RWPE1 (cell line): ENCODE measurements at places on chromosomes 16 and 17.

- no peak for DNase-seq
Measured at GRCh38 chr16:72554935-72555334, 383.0 kb upstream of the PMFBP1 start.

GRCh38 chr17:76527430-76528111 lies 9.9 kb downstream of the CYGB start:
- DNase-seq = no peak

DNA sequence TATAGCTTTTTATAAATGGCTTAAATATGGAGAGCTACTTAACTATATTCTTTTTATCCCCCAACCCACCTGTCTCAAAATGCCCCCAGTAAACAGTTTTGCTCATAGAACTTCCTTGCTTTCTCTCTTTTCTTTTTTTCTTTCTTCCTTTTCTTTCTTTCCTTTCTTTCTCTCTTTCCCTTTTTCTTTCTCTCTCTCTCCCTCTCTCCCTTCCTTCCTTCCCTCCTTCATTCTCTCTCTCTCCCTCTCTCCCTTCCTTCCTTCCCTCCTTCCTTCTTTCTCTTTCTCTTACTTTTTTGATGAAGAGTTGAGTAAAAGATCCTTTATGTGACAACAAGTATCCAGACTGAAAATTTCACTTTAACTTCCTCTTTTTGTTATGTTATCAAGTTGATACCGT lies 48.2 kb downstream of the KCNJ2 start:
- DNase-seq = no peak

DNA sequence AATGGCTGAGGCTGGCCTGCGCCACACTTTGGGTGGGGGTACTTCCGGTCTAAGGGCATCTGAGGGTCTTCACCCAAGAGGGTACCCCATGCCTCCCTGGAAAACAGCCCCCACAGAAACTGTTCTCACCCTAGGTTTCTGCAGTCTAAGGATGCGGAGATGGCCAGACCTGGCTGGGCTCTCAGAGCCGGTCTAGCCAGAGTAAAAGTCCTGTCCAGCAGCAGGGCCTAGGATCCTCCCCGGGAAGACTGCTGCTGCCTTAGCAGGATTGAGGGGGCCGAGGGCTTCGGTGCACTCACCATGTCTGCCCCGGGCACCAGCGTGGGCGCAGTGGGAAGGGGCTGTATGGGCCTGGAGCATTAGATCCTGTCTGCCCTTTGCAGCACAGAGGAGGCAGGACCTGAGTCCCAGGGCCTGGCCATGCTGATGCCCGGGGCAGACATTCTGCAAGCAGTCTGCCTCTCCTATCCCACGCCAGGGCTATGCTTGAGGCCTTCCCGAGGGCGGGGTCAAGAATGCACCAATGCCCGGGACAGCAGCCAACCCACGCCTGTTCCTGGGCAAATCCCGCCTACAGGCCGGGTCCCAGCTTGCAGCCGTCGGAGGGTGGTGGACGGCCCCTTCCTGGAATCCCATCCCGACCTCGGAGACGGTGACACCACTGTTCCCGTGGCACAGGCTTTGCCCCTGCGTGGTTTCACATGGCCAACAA lies 54.7 kb downstream of the CBFA2T3 start:
- peak; percentile 75 for DNase-seq

GRCh38 chr17:29066047-29066446 lies 23.1 kb downstream of the PIPOX start:
- no peak for DNase-seq

DNA sequence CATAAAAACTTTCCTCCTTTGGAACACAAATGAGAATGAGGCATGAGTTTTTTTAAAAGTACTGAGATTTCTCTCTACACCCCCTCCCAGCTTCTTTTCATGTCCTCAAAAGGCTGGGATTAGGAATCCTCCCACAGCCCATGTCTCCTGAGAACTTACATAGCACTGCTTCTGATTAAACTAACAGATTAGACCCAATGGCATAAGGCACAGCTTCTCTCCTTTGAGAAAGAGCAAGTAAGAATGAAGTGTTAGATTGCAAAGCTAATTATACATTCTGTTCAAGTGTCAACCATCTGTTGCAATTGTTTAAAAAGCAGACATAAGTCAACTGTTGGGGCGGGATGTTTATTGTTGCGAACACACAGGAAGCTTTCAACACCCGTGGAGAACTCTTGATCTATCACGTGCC lies 715.1 kb downstream of the CDH11 start:
- no peak for DNase-seq

GRCh38 chr17:37742762-37743611 lies 1.9 kb downstream of the HNF1B start:
- no peak for DNase-seq

DNA sequence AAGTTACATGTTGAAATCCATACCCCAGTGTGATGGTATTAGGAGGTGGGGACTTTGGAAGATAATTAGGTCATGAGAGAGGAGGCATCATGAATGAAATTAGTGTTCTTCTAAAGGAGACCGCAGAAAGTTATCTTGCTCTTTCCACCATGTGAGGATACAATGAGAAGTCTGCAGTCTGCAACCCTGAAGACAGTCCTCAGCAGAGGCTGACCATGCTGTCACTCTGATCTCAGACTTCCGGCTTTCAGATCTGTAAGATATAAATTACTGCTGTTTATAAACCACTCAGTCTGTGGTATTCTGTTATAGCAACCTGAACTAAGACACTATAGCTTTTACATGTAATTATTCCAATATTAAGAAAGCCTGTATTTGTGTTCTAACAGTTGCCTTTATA lies 116.7 kb upstream of the CES5A start:
- DNase-seq = no peak

GRCh38 chr17:46180892-46181274 lies 12.3 kb downstream of the KANSL1 start:
- DNase-seq = no peak

DNA sequence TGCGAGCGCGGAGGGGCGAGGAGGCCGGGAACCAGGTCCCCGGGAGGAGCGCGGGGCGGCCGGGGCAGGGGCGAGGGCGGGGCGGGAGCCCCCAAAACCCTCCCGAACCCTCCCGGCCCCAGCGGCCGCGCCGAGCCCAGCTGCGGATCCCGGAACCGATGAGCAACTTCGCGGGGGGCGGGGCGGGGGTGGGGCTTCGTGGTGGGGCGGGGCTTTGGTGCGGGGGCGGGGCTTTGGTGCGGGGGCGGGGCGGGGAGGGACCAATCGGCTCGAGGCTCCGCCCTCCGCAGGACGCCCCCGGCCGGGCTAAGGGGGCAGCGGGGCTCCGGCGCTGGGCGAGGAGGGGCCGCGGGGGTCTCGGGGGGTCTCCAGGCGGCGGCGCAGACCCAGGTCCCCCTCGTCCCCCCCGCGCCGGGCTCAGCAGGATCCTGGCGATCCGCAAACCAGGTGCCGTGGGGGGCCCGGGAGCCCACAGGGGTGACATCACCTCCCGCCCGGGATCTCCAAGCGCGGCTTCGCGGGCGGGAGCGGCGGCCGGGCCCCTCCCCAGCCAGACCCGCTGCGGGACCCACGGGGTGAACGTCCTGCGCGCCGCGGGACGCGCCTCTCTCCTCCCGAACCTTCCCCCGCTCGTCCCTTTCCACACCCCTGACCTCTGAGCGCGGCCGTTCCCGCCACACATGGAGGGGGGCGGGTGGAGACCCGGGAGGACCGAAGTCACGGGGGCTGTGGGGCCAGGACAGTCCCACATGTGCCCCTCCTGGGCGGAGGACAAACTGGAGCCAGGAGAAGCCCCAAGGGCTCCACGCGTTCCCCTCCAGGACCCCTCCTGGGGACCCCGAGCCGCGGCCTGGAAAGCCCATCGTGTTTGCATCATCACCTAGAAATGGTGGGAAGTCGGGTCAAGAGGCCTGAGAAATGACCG lies at the start of gene ABR:
Gene ABR, minus strand, starts transcription at position 164 of the 925 bp plus-strand sequence. CDS start 254 bp downstream, outside the sequence.
- peak; percentile 36 for DNase-seq

DNA sequence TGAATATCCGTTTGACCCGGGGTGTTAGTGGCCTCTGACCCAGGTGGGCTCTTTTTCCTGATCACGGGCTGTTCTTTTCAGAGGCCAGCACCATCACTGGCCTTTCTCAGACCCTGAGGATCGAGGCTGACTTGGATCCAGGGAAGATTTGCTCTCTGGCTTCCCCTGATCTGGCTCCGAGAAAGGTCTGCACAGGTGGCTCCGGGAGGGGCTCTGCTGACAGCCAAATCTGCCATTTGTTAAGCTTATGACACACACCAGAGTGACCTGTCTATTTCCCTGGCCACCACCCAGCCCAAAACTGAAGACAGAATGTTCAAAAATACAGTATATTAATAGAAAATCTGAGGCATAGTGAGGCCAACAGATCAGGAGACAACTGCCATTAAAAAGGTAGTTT lies 221.8 kb upstream of the TNRC6C start:
- no peak for DNase-seq

GRCh38 chr17:3917391-3917931 lies 1.2 kb upstream of the P2RX1 start:
- no peak for DNase-seq

GRCh38 chr17:36848008-36848902 lies 89.0 kb upstream of the LHX1 start:
- no peak for DNase-seq

DNA sequence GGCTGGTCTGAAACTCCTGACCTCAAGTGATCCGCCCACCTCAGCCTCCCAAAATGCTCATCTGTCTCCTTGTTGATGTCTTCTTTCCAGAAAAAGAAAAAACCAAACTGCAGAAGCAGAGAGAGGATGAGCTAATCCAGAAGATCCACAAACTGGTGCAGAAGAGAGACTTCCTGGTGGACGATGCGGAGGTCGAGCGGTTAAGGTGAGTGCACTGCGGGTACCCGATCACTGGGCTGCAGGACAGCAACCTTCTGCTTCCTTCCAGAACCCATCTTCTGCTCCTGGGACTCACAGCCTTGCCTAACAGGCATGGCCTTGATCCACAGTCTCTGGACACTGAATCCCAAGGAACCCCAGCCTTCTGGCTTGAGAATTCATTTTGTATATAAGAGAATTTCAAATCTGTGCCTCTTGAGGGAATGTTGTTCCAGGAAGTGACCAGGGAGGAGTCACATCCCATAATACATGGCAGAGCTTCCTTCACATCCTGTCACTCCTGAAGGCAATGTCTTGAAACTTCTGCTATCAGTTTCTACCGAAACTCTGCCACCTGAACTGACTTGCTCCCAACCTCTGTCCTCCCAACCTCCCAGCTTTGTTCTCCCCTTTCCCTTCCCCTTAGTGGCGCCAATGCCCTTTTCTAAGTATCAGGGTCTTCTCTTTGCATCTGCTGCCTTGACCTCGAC lies 61.7 kb downstream of the MARF1 start:
- no peak for DNase-seq

GRCh38 chr16:24478401-24478800 lies 61.0 kb upstream of the RBBP6 start:
- DNase-seq = no peak

DNA sequence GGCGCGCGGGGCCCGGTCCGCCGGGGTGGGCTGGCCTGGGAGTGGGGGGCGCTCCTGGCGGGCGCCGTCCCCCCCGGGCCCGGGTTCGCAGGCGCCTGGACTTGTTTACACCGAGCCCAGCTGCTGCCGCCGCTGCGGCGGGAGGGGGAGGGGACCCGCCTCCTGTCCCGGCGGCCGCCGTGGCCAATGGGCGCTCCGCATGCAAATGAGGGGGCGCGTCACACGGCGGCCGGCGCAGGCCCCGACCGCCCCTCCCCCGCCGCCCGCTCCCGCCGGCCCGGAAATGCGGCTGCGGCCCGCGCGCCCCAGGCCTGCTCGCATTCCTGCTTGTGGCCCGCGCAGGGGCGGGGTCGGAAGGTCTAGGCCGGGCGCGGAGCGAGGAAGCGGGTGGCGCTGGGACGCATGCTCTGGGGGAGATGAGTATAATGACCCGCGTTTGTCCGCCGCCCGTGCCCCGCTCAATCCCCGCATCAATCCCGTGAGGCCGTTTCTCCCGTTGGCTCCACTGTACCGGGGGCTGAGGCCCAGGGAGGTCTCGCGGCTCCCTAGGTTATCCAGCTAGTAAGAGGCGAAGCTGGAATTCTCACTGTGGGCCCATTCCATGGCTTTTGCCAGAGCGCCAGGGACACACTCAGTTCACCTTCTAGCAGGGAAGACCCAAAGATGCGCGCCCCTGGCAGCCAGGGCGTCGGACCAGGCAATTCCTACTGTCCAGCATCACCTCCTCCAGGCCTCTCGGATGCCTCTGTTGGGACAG lies at the start of gene YPEL3:
Gene YPEL3, minus strand, starts transcription at position 109 of the 757 bp plus-strand sequence. CDS start 731 bp downstream, outside the sequence.
- peak; percentile 92 for DNase-seq

DNA sequence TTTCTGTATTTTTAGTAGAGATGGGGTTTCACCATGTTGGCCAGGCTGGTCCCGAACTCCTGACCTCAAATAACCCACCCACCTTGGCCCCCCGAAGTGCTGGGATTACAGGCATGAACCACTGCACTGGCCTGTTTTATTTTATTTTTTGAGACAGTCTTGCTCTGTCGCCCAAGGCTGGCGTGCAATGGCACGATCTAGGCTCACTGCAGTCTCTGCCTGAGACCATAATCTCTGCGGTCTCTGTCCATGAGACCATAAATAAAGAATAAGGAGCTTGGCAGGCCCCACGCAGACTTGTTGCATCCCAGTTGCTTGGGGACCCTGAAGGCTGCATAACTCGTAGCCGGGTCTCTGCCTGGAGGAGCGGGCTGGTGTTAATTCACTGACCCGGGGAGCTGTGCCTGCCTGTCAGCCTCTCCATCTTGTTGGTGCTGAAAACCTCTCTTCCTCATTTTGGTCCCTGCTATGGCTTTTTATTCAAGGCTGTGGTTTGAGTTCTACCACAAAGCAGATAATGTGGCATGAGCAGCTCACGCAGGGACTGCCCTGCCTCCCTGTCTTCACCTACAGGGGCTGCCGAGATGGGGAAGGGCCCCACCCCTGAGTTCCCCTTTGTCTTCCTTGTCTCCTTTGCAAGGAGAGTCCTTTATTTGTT lies 82.1 kb downstream of the MSI2 start:
- no peak for DNase-seq

DNA sequence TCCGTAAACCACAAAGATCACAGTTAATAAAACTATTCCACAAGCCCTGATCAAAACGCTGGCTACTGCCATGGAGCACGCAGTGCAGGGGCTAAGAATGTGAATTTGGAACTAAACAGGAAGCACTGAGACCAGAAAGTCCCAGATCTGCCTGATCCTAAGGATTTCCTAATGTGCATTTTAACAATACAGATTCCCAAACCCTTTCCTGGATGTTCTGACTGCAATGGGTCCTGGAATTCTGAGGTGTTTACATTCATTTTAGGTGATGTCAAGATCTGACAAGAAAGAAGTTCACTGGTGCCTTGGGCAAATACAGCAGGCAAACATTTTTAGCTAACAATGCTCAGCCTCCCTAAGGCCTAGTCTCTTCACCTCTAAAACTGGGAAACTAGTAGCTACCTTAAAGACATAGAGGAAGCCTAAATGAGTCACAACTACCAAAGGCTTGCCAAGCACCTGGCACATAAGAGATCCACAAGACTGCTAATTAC lies 10.3 kb downstream of the NSMCE1 start:
- peak; percentile 56 for DNase-seq

GRCh38 chr16:3690980-3691720 lies 26.2 kb downstream of the TRAP1 start:
- no peak for DNase-seq

GRCh38 chr17:37802712-37803416 lies 58.0 kb upstream of the HNF1B start:
- DNase-seq = no peak

GRCh38 chr16:80025236-80025635 lies 424.7 kb upstream of the MAF start:
- DNase-seq = no peak
